ENCODE measurements at places on chromosomes 13 and 19. TPM values are rescaled to one million over a fixed set of nuclear protein-coding genes. Genes with fewer than 3 reads are reported as not detected.

GRCh38 chr13:114108894-114109293, 23.5 kb downstream of the RASA3 start:
- DNase-seq: peak; percentile 72
- no peak overlapping the region for H3K4me3 ChIP-seq
- H3K27ac ChIP-seq: no peak overlapping the region
- H3K4me1 ChIP-seq: peaks cover 25% of the 10 kb centered on the region
- no peaks in the 10 kb centered on the region for H3K27me3 ChIP-seq

Gene ZNF14
- polyA plus RNA-seq: 5.2 TPM

Gene FCGBP
- 0.91 TPM for polyA plus RNA-seq

Gene COX7A1
- 20.0 TPM for polyA plus RNA-seq

Gene SCGB2B2
- polyA plus RNA-seq: not detected

Gene PAF1
- polyA plus RNA-seq: 35.6 TPM

Gene UBA52
- polyA plus RNA-seq: 1,852 TPM
